HuH-7 (cell line): ENCODE measurements at places on chromosomes 13 and 19.

DNA sequence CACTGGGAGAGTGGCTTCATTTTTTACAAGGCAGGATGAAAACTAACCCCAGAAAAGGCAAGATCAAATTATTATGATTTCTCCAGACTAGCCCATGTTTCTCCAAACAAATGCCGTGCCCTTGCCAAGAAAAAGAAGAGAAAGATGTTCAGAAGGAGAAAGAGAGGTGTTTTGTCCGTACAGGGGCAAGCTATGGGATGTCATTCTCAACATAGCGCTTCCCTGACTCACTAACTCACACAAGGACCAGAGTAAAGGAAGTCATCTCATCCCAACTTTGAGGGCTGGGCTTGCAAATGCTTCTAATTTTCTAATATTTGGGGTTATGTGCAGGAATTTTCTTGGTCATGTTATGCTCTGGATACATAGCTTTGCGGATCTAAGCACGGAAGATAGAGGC is 224.2 kb upstream of the MAB21L1 start:
- no peak for DNase-seq

DNA sequence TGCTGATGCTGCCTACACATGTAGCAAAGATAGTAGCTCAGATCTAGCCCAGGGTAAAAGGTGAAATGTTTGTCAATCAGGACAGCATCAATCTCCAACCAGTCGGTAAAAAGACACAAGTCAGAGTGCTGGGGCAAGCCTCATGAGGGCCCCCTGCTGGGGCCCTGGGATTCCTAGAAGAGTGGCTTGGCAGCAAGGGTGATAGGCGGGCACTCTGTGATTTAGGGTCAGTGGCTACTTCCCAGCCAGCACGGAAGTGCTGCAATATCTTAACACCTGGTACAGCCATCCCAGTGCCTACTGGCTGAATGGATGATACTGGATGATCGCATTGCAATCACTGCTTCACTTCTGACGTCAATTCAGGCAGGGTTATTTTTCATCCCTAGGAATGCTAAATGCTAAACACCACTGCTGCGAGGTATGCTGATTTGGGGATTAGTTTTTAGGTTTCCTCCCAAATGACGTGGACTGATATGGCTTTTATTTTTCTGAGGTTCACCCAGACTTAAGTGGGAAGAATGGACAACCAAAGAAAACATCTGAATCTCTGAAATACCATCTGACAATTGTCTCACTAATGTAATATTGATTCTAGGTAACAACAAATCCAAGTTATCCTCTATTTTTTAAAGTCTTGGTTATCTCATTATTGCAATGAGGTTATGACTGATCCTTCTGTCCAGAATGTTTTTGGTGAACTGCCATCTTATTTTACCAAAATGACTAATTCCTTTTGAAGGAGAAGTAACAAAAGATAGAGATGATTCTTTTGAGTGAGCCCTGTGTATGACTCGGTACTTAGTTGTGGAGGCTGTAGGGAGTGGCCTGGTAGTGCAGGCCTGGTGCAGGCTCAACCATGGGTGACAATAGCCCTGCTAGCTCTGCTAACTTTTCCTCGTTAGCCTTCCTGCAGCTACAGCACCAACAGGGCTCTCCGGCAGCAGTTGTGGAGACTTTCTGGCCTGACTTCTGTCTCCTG is 432.5 kb downstream of the FGF9 start:
- no peak for DNase-seq

DNA sequence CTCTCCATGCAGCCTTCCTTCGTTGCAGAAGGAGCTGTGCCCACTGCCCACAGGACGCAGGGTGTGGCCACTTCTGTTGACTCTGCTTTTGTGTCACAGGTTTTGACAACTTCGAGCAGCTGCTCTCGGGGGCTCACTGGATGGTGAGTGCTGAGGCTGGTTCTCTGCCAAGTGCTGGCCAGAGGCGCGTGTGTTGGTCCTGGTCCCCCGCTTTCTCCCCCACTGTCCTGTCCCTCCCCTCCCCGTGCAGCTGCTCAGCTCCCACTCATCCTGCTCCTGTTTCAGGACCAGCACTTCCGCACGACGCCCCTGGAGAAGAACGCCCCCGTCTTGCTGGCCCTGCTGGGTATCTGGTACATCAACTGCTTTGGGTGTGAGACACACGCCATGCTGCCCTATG is 10.6 kb upstream of the PDCD2L start:
- DNase-seq = no peak

GRCh38 chr19:50489461-50490011 is 12.9 kb upstream of the GARIN5A start:
- DNase-seq = no peak

- DNase-seq = no peak
These were observed 19.8 kb upstream of the RASA3 start for GRCh38 chr13:114152285-114152645.

GRCh38 chr13:45325806-45326205 is 15.2 kb downstream of the TPT1 start:
- no peak for DNase-seq

- no peak for DNase-seq
These were observed 25.7 kb downstream of the CHAMP1 start for GRCh38 chr13:114339857-114340534.

GRCh38 chr19:5424192-5424973 is 30.8 kb upstream of the ZNRF4 start:
- DNase-seq = no peak

DNA sequence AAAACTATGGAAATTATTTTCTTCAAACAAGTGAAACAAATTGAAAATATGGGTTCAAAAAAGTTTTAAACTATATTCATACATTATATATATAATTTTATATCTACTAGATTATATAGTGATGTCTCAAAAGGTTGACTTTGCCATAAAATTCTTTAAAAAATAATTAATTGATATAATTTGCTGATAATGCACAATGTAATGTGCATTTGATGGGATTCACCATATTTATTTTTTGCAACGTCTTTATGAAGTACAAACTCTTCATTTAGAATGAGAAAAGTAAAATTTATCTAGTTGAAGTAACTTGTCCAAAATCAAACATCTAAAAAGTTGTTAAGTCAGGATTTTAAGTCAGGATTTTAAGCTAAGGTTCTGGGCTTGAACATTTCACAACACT is 1954.5 kb upstream of the PCDH20 start:
- no peak for DNase-seq

DNA sequence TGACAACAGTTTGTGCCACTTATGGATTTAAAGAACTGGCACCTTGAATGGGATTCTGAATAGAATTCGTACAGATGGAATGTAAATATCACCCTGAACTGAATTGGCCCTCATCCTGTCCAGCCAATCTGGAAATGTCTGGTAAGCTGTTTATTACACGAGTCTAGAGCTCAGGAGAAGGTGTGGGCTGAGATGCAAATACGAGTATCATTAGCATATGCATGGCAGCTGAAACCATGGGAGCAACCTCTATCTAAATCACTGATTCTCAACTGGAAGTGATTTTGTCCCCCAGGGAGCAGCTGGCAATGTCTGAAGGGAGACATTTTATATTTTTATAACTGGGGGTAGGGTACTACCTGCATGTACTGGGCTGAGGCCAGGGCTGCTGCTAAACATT is 15.6 kb upstream of the VWA8 start:
- no peak for DNase-seq

DNA sequence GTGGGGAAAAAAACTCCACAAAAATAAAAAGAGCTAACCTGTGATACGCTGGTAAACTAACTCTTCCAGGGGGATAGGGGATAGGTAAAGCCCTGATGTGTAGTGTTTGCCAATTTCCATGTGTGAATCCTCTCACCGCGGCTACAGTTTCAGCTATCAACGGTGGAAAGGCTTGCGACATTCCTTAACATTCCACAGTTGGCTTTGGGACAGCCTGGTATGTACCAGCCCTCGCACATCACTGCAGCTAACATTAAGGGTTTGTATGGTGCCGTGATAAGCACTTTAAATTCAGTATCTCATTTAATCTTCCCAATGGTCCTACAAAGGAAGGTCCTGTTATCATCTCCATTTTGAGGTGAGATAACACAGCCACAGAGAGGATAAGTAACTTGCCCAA is 112.4 kb downstream of the KATNAL1 start:
- DNase-seq = no peak

- DNase-seq = no peak
These were observed 32.1 kb upstream of the DCLK1 start for GRCh38 chr13:36163286-36163685.

DNA sequence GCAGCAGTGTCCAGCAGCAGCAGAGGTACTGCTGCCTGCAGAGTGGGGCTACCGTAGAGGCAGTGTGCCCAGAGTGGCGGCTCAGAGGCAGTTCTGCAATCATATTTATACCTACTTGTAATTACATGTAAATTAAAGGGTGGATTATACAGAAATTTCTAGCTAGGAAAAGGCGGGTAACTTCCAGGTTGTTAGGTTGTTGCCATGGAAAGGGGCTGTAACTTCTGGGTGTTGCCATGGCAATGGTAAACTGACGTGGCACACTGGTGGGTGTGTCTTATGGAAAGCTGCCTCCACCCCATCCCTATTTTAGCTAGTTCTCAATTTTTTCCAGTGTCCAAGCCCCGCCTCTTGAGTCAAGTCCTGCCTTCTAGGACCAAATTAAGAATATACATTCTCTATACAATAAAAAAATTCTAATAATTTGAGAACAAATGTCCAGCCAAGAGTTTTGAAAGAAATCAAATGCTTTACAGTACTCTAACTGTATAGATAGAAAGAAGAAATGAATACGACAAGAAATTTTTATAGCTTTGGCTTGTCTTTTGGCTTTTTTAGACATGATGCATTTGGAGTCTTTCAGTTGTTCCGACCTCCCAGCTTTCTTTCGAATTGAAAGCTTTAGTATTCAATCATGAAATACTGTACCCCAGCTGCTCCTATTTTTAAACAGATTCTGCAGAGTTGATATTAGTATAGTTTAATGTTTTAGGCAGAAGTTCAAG is 816.6 kb downstream of the DIAPH3 start:
- no peak for DNase-seq

DNA sequence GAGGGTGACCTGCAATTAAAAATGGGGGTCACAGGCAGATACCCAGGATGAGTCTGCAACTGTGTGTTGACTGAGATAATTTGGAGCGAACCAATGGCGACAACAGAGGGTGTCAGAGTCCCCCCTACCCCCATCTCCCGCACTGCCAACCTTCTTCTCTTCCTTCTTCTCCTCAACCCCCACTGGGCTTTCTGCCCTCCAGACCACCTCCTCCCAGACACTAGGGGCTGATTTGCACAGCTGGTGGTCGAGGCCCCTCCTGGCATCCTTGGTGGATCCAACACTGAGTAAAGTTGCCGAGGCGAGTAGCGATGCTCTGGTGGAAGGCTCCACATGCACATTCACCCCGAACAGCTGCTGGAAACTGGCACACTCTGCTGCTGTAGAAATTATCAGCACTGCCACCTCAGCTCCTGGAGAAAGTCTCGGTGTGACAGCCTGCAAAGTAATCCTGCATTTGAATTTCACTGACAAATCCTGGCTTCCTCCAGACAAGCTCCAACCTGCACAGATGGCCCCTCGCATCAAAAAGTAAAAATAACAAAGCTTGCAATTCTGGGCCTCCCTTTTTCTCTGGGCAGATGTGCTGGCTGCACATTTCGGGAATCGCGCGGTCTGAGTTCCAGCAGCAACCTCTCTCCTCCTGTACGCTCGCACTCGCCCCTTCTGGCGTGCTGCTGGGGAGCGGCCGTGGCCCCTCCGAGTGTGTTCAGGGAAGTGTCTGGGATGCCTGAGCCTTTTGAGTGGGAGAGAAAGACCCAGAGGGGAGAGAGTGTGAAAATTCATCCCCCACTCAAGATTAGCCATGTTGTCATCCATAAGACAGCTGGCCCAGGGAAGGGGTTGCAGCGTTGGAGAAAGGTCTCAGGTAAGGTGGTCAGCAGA is 28.5 kb downstream of the CCNE1 start:
- no peak for DNase-seq

DNA sequence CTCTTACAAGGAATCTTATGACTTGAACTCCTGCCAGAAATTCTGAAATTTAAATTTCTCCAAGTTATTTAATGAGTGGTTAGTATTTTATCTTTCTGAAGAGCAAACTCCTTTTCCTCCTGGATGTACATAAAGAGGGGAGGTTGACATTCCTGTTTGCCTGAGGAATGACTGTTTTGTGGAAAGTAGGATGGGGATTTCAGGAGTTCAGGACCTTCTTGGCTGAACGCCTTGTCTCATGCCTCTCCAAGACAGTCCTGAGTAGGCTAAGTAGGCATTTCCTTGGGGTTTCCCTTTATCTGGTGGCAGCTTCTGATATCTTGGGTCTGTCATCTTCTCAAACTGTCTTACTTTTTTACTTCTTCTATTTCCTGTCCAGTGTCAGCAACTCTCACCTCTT is 356.6 kb downstream of the TDRD3 start:
- no peak for DNase-seq

DNA sequence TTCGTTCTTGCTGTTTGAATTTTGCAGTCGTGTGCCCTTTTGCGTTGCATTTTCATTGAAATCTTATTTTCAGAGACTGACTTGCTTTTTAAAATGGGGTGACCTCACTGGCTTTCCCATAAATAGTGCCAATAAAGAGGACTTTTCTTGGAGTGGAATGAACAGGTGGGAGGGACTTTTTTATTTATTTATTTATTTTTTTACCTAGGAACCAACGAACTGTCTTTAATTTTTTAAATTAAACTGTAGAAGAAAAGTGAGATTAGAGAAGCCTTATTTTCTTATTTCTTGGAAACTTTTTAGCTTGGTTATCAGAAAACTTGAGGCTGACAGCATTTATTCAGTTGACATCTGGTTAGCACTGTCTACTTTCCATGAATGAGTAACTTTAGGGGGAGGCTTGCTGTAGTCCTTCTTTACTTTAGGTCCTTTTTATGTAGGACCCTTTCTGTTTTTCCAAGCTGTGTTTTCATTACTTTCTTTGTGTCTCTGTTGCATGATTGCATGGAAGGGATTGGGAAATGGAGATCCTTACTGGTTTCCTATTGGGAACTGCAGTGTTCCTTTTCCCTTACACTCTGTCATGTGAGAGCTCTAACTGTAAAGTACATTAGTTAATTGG is 1.7 kb downstream of the SLAIN1 start:
- DNase-seq = no peak

- DNase-seq = no peak
These were observed 5.4 kb downstream of the LINGO3 start for GRCh38 chr19:2302319-2303210.

GRCh38 chr13:46964789-46965527 is 68.1 kb upstream of the HTR2A start:
- no peak for DNase-seq

GRCh38 chr13:34107806-34108205 is 289.9 kb downstream of the RFC3 start:
- DNase-seq = no peak

- DNase-seq = no peak
These were observed 39.3 kb upstream of the SPART start for GRCh38 chr13:36385489-36385888.

- DNase-seq = no peak
These were observed 304 bp downstream of the EVI5L start for GRCh38 chr19:7830272-7830771.

- no peak for DNase-seq
These were observed 37.1 kb downstream of the UTP14C start for GRCh38 chr13:52061587-52061986.

GRCh38 chr19:10852098-10852800 is 4.0 kb downstream of the C19orf38 start:
- no peak for DNase-seq

DNA sequence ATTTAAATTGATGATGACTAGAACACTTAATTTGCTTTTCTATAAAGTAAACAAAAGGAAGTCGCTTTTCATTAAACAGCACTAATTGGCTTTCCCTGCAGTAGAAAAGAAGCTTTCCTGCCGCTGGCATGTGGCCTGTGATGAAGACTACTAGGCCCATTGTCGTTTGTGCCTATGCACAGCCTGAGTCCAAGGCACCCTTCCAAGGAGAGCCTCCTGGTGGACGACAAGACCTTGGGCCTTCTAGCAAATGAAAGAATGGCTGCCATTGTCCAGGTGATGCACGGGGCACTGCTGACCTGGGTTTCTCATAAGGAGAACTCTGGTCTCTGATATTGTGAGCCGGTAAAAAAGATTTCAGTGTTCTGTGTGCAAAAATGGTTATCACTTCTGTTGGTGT is 233.0 kb downstream of the COL4A1 start:
- no peak for DNase-seq
